Thyroid gland (tissue), 4 donors: ENCODE measurements at places on chromosomes 6 and 20. TPM values are rescaled to one million over a fixed set of nuclear protein-coding genes. Genes with fewer than 3 reads are reported as not detected.

GRCh38 chr20:32450484-32451061 is 92.4 kb downstream of the ASXL1 start:
- DNase-seq = no peak
- no peak overlapping the region for H3K27ac ChIP-seq
- H3K4me3 ChIP-seq = no peak overlapping the region
- peaks cover 19% of the 10 kb centered on the region for H3K36me3 ChIP-seq
- H3K27me3 ChIP-seq = no peaks in the 10 kb centered on the region

DNA sequence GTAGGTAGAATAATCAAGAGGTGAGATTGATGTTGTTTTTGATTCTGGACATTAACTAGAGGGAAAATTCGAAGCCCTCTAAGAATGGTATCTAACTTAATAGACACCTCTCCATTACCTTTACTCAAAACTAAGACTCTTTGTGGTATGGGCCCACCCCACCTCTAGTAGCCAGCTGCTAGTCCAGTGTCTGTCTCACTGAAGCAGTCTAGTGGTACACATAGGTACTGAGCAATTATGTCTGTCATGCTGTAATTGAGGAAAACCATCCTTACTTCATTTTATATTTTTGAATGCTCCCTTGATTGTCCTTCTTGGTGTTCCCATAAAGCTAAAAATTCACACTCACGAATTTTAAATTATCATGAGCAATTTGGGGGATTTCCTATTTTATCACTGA is 290.7 kb downstream of the ARHGAP18 start:
- no peak for DNase-seq
- no peak overlapping the region for H3K27ac ChIP-seq
- H3K4me3 ChIP-seq = no peak overlapping the region
- peaks cover 4% of the 10 kb centered on the region for H3K4me1 ChIP-seq

KCNG1 gene
- 0.13 TPM for total RNA-seq

GRCh38 chr20:20992686-20993360 is 113.3 kb downstream of the LINC00237 start:
- no peak for DNase-seq
- H3K4me1 ChIP-seq = no peaks in the 10 kb centered on the region
- H3K36me3 ChIP-seq = no peaks in the 10 kb centered on the region
- H3K27me3 ChIP-seq = no peaks in the 10 kb centered on the region
- H3K27ac ChIP-seq = no peak overlapping the region

TJAP1 gene
- total RNA-seq = 29.9 TPM

GRCh38 chr6:75130784-75131183 is 75.1 kb downstream of the COL12A1 start:
- H3K4me1 ChIP-seq = peaks cover 12% of the 10 kb centered on the region
- no peaks in the 10 kb centered on the region for H3K27me3 ChIP-seq
- DNase-seq = no peak
- no peaks in the 10 kb centered on the region for H3K36me3 ChIP-seq
- H3K27ac ChIP-seq = no peak overlapping the region
- no peak overlapping the region for H3K4me3 ChIP-seq

DNA sequence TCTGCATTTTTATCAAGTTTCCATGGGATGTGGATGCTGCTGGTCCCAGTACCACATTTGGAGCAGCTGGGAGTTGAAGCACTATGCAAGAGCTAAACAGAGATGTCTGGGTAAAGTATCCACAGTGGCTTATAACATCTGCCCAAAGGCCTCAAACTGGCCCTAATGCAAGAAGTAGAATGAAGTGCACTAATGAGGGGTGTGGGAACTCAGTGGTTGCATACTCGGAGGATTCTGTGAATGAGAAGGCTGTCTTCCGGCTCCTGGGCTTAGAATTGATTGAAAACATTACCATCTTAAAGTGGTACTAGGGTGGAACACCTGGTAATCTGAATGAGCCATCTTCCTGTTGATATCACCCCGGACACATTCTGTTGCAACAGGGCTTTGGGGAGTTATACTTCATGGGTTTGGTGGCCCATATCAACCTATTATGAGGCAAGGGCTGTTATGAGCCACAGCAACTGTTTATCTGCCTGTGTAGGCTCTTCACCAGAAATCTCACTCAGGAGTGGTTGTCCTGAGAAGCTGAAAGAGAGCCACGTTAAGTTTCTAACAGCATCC is 54.7 kb upstream of the SNRPB2 start:
- H3K27me3 ChIP-seq = no peaks in the 10 kb centered on the region
- no peaks in the 10 kb centered on the region for H3K36me3 ChIP-seq

STMN3 gene
- 84.0 TPM for total RNA-seq

- no peak overlapping the region for H3K27ac ChIP-seq
- no peak for DNase-seq
- no peaks in the 10 kb centered on the region for H3K4me1 ChIP-seq
- H3K4me3 ChIP-seq = no peak overlapping the region
- no peaks in the 10 kb centered on the region for H3K27me3 ChIP-seq
- no peaks in the 10 kb centered on the region for H3K36me3 ChIP-seq
Measured at GRCh38 chr6:96683819-96684528, 121.0 kb downstream of the FHL5 start.

DNA sequence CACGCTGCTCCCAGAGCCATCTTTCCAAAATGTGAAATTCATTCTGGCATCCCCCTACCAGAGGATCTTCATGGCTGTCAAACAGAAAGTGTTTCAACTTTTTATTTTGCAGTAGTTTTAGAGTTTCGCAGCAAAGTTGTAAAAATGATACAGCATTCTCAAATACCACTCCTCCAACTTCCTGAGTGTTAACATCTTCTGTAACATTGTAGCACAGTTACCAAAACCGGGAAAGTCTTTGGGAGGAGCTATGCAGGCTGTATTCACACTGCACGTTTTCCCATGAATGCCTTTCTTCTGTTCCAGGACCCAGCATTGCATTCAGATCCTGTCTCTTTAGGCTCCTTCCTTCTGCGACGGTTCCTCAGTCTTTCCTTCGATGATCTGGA is 30.1 kb downstream of the CDYL start:
- H3K4me3 ChIP-seq = no peak overlapping the region
- H3K27ac ChIP-seq = no peak overlapping the region
- H3K4me1 ChIP-seq = peaks cover 12% of the 10 kb centered on the region
- DNase-seq = no peak
- no peaks in the 10 kb centered on the region for H3K27me3 ChIP-seq

SLC17A2 gene
- not detected for total RNA-seq

DNA sequence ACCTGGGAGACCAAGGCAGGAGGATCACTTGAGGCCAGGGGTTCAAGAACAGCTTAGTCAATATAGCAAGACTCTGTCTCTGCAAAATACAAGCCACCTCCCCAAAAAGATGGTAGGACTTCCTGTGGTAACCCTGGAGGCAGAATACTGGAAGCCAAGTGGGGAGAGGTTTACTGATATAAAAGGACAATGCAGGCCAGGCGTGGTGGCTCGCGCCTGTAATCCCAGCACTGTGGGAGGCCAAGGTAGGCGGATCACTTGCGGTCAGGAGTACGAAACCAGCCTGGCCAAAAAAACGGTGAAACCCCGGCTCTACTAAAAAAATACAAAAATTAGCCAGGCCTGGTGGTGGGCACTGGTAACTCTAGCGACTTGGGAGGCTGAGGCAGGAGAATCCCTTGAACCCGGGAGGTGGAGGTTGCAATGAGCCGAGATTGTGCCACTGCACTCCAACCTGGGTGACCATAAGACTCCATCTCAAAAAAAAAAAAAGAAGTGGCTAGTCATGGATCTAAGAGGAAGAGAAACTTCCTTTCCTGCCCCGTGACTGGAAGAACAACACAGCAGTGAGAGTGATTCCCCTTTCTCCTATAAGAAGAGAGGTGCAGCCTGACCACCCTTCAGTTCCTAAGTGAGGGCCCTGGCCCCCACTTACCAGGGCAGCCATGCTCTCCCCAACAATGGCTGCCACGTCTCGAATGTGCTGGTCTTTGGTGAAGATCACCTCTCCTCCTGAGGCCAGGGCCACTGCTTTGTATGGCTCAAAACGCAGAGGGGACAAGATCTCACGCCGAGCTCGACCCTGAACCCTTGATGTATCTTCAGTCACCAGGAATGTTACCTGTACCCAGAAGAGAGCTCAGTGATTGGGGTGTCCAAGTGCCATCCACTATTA is 6.2 kb downstream of the SAPCD1 start:
- H3K4me1 ChIP-seq = no peaks in the 10 kb centered on the region
- no peak for DNase-seq
- no peak overlapping the region for H3K4me3 ChIP-seq

DNA sequence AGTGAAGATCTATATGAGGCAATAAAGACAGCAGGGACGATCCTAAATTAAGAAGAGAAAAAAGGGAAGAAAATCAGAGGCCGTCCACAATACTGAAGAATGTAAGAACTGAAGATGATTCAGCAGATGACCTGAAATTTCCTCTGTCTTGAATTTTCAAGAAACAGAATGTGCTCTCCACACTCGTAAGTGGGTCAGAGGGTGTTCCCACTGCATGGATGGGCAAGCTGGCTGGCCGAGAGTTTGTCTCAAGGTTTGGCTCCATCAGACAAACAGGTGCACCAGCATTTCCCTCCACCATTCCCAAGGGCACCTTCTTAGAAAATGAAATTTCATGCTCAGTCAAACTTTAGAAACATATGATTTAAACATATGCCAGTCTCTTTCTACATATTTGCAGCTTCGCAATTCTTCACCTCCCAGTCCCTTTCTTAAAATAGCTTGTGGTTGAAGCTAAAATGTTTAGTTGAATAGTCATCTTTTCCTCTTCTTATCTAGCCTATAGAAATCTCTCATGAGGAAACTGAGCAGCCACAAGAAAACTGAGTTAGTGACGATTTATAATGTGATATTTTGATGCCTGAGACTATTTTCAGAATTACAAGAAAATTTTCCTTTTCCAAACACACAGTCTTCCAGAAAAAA is 576.4 kb downstream of the PRKN start:
- no peak overlapping the region for H3K27ac ChIP-seq
- no peaks in the 10 kb centered on the region for H3K4me1 ChIP-seq
- H3K4me3 ChIP-seq = no peak overlapping the region
- DNase-seq = no peak
- no peaks in the 10 kb centered on the region for H3K27me3 ChIP-seq

- DNase-seq = no peak
- H3K4me1 ChIP-seq = peaks cover 12% of the 10 kb centered on the region
- H3K36me3 ChIP-seq = no peaks in the 10 kb centered on the region
- no peak overlapping the region for H3K4me3 ChIP-seq
Measured at GRCh38 chr6:154757352-154758050, 24.3 kb downstream of the SCAF8 start.

DNA sequence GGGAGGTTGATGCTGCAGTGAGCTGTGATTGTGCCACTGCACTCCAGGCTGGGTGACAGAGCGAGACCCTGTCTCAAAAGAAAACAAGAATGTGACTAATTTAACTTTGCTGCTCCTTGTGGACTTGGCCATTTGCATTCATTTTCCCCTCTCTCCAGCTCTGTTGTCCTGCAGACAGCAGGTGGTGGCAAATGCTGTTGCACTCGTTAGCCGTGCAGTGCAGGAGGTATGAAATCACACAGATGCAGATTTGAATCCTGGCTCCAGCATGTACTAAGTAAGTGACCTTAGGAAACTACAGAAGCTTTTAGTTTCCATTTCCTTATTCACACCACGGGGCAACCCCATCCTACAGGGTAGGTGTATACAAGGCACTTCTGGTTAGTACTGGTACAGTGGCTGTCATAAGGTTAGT is 9.6 kb upstream of the BEND3 start:
- H3K27me3 ChIP-seq = no peaks in the 10 kb centered on the region
- H3K27ac ChIP-seq = no peak overlapping the region
- H3K36me3 ChIP-seq = no peaks in the 10 kb centered on the region
- DNase-seq = no peak

GRCh38 chr20:54431156-54431944 is 44.0 kb upstream of the DOK5 start:
- peaks cover 9% of the 10 kb centered on the region for H3K4me1 ChIP-seq
- no peak for DNase-seq
- H3K27ac ChIP-seq = no peak overlapping the region
- no peaks in the 10 kb centered on the region for H3K27me3 ChIP-seq
- H3K36me3 ChIP-seq = no peaks in the 10 kb centered on the region

SNAP91 gene
- total RNA-seq = 3.4 TPM

DNA sequence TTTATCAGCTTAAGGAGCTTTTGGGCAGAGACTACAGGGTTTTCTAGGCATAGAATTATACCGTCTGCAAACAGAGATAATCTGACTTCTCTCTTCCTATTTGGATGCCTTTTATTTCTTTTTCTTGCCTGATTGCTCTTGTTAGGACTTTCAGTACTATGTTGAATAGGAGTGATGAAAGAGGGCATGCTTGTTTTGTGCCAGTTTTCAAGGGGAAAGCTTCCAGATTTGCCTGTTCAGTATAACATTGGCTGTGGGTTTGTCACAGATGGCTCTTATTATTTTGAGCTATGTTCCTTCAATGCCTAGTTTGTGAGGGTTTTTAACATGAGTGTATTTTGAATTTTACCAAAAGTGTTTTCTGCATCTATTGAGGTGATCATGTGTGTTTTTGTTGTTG is 192.8 kb upstream of the PHACTR1 start:
- no peak for DNase-seq
- no peaks in the 10 kb centered on the region for H3K27me3 ChIP-seq
- H3K4me1 ChIP-seq = no peaks in the 10 kb centered on the region
- H3K4me3 ChIP-seq = no peak overlapping the region

DNA sequence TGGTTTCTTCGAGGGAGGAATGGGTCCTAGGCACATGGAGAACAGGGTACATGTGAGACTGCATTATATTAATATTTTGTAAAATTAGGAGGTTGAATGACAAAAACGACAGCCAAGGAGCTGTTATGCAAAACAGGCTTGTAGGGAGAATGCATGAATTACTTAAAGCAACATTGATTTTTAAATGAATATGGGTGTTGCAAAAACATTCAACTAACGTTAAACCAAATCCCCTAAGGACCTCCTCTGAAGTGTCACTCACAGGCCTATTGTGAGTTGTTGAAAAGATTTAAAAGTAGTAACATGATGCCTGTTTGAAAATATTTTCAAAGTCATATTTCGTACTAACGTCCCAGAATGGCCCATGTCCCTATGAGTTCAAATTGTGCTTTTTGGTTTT is 21.9 kb downstream of the FBXL4 start:
- no peak overlapping the region for H3K4me3 ChIP-seq
- DNase-seq = no peak
- no peak overlapping the region for H3K27ac ChIP-seq
- no peaks in the 10 kb centered on the region for H3K27me3 ChIP-seq
- H3K36me3 ChIP-seq = no peaks in the 10 kb centered on the region

PRKN gene
- total RNA-seq = 7.2 TPM

DNA sequence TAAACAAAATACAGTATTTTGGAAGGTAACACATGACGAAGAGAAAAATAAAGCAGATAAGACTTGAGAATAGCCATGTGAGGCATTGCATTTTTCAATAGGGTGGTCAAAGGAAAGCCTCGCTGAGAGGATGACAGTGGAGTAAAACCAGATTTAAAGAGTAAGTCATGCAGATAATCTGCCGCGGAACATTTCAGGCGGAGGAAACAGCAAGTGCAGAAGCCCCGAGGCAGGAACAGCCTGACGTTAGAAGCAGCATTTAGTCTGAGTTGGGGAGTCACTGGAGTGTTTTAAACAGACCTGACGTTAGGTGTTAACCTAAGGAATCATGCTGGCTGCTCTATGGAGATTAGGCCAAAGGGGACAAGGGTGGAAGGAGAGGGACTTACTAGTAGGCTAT is 65.0 kb upstream of the VSTM2L start:
- H3K36me3 ChIP-seq = no peaks in the 10 kb centered on the region
- no peak overlapping the region for H3K27ac ChIP-seq
- no peaks in the 10 kb centered on the region for H3K27me3 ChIP-seq
- H3K4me3 ChIP-seq = no peak overlapping the region
